ENCODE measurements at places on chromosomes 1 and 21. TPM values are rescaled to one million over a fixed set of nuclear protein-coding genes. Genes with fewer than 3 reads are reported as not detected.

GRCh38 chr1:186849826-186850225 is 21.1 kb downstream of the PLA2G4A start:
- no peak for DNase-seq

DNA sequence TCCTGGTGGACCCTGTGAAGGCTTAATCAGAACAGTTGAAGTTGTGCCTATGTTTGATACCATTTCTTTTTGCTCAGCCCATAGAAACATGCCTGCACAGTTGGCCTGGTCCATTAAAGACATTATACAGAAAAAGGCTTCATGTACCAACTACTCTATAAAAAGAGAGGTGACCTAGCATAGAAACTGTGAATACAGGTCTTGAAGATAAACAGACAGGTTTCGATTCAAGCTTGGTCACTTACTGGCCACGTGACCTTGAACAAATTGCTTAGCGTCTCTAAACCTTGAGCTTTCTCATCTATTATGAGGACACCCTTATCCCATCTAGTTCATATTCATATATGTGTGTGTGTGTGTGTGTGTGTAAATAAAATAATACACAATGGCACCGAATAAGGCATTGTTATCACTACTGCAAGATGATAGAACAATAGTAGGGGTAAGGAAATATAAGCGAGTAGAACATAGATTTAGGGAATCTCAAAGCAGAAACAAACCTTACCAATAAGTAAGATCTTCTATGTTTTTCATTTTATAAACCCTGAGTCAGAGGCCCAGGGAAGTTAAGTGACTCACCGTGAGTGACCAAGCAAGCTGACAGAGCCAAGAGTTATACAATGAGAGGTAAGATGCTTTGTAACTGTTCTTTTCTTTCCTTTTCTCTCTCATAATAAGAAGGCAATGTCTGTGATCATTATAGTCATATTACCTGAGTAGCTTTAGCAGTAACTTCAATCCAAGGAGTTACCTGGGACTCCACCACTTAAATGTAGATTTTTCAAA is 476.8 kb upstream of the DEPDC1 start:
- DNase-seq = no peak

GRCh38 chr1:56979986-56980755 is 14.4 kb upstream of the C8B start:
- no peak for DNase-seq

- DNase-seq = no peak
Observed at GRCh38 chr1:84078842-84079202, 65.2 kb upstream of the PRKACB start.

DNA sequence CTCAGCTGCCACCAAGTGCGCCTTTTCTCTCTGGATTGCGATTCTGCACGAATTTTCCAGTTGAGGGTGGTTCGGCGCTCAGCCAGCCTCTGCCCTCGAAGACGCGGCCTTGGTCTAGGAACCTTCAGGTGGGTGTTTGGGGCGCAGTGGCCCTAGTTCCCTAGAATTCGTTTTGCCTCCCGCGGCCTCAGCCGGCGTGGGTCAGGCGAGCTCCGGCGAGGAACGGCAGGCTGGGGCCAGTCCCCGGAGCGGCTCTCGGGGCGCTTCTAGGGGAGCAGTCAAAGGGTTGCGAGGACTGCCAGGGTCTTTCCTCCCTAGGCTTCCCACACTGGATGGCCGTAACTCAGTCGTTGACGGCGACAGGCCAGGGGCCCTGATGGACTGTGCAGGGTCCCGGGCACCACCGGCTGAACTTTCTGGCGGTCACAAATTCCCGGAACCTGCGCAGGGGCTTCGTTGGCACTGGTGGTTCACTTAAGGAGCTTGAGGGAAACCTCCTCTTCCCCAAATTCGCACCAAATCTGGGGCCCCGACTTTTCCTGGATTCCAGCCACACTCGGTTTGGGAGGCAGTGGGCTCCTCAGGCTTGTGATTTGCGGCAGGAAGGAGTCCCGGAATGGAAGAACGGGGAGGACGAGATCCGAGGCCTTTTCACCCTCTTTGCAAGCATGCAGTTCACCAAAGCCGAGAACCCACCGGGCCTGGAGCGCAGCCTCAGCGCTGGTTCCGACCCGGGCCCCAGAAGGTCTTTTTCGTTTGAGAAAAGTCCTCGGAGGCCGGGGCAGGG is 1.2 kb downstream of the DMBX1 start:
- no peak for DNase-seq

- no peak for DNase-seq
Observed at GRCh38 chr1:1167841-1168450, 5.7 kb upstream of the TTLL10 start.

DNA sequence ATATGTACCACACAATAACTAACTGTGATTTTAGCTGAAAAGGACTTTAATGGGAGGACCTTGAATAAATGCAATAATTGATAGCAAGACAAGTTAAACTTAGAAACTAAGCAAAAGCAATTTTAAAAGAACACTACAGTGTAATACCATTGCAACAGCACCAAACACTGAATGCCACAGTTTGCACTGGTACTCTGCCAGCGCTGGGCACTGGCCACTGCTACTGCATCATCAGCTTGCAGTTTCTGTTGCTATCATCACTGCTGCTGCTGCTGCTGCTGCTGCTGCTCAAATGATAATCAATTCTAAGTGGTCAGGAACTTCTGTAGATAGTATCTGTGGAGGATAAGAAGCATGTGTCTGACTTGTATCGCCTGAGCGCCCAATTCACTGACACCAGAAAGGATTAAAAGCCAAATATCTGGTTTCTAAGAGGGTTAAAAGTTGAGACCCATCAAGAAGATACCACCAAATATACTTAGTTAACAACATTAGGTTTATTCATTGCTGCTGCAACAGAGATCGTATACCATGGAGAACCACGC is 306.9 kb downstream of the LRRC40 start:
- DNase-seq = no peak

- DNase-seq = no peak
Observed at GRCh38 chr1:47517946-47518345, 80.1 kb downstream of the FOXD2 start.

- no peak for DNase-seq
Observed at GRCh38 chr1:43947061-43947873, 517 bp downstream of the IPO13 start.

DNA sequence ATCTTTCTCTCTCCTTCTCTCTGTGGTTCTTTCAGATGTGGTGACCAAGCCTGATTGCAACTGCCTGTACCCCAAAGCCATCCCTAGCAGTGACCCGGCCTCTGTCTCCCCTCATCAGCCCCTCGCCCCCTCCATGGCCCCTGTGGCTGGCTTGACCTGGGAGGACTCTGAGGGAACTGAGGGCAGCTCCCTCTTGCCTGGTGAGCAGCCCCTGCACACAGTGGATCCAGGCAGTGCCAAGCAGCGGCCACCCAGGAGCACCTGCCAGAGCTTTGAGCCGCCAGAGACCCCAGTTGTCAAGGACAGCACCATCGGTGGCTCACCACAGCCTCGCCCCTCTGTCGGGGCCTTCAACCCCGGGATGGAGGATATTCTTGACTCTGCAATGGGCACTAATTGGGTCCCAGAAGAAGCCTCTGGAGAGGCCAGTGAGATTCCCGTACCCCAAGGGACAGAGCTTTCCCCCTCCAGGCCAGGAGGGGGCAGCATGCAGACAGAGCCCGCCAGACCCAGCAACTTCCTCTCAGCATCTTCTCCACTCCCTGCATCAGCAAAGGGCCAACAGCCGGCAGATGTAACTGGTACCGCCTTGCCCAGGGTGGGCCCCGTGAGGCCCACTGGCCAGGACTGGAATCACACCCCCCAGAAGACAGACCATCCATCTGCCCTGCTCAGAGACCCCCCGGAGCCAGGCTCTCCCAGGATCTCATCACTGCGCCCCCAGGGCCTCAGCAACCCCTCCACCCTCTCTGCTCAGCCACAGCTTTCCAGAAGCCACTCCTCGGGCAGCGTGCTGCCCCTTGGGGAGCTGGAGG is 12.7 kb downstream of the CSF1 start:
- DNase-seq = no peak

- peak; percentile 78 for DNase-seq
Observed at GRCh38 chr1:184743062-184743756, 11.4 kb downstream of the EDEM3 start.

GRCh38 chr1:211522804-211523203 is 30.8 kb upstream of the RD3 start:
- no peak for DNase-seq

DNA sequence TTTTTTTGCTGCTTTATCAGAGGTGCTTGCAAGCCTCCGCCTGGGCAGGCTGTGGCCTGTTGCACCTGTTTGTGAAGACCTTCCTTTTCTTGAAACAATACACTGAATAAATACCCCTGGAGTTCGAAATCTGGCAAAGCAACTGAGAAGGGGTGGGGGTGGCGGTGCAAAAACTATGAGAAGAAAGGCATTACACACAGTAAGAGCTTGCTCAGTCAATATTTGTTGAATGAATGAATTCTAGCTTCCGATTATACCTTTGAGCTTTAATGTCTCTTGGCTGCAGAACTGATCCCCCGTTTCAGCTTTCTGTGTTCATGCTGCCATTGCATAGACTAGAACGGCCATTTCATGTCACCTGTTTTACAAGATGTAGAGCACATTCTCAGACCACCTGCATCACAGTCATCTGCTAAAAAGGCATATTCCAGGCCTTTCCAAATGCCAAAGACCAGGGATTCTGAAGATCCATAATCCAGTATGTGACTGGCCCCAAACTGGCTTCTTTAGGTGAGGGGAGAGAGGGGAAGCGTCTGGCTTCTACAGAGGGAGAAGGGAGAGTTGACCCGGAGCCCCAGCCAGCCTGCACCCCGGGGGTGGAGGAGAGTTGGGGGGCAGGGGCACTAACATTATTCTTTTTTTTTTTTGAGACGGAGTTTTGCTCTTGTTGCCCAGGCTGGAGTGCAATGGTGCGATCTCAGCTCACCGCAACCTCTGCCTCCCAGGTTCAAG is 111.5 kb downstream of the ETS2 start:
- no peak for DNase-seq

- no peak for DNase-seq
Observed at GRCh38 chr1:57190898-57191297, 225.1 kb upstream of the C8B start.

GRCh38 chr1:219359126-219359525 is 185.4 kb downstream of the LYPLAL1 start:
- no peak for DNase-seq

- DNase-seq = no peak
Observed at GRCh38 chr1:172917972-172918371, 132.8 kb downstream of the TNFSF18 start.

DNA sequence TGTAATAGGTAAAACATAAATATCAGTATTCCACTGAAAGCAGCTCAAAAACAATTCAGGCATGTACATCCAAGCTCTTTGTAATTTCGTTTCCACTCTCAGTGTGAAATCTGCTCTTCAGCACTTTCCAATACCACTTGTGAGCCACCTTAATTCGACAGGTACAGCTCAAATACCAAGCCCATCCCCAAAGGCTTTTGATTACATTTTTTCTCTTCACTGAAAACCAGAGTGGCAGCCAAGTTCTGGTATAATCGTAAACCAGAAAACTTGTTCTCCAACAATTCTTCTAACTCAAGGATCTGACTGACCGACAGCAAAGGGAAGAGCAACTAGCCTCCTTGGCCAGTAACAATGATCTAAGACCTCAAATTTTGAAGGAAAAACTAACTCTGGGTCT is 36.8 kb downstream of the FBXO42 start:
- DNase-seq = no peak

GRCh38 chr1:28354121-28354520 is 15.4 kb upstream of the PHACTR4 start:
- DNase-seq = no peak

- DNase-seq = peak; percentile 60
Observed at GRCh38 chr21:34889320-34889675, 159.8 kb downstream of the RUNX1 start.

DNA sequence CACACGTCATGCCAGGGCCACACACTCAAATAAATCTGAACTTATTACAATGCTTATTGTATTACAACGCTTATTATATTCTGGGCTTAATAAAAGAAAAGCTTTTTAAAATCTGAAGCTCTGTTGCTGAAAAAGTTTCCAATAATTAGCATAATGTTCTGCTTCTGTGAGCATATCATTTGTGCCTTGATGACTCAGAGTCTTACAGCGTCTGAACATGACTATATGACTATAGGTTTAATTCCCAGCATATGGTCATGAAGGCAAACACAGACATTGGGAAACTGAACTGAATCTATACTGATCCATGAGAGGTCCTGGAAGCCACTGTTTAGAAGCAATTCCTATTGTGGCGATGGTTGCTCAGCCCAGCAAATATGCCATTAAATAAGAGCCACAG is 66.3 kb downstream of the SIM2 start:
- DNase-seq = no peak

GRCh38 chr1:106780806-106781569 is 275.5 kb upstream of the PRMT6 start:
- no peak for DNase-seq

GRCh38 chr1:223177681-223178080 is 34.6 kb upstream of the TLR5 start:
- no peak for DNase-seq

GRCh38 chr1:169360415-169360814 is 7.2 kb downstream of the NME7 start:
- DNase-seq = no peak

DNA sequence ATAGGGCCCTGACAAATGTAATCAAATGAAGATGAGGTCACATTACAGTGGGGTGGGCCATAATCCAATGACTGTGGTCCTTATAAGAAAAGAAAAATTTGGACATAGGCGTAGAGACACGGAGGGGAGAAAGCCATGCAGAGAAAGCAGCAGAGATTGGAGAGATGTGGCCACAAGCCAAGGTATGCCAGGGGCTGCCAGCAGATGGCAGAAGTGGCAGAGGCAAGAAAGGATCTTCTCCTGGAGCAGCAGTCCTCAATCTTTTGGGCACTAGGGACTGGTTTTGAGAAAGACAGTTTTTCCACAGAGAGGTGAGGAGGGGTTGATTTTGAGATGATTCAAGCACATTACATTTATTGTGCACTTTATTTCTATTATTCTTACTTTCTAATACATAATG is 355.1 kb downstream of the NPHP4 start:
- DNase-seq = peak; percentile 22

GRCh38 chr21:37546949-37547614 is 180.5 kb downstream of the DYRK1A start:
- no peak for DNase-seq

GRCh38 chr1:240462277-240462676 is 149.7 kb downstream of the GREM2 start:
- no peak for DNase-seq

Gene TDRD5
- polyA plus RNA-seq = not detected

Gene BARHL2
- polyA plus RNA-seq = not detected

Gene TPTE
- polyA plus RNA-seq = not detected

Gene CFAP45
- polyA plus RNA-seq = 0.52 TPM

Gene CRB1
- polyA plus RNA-seq = 0.38 TPM

Gene PTGFR
- not detected for polyA plus RNA-seq

Gene C1orf116
- polyA plus RNA-seq = not detected

Gene VWA5B1
- 0.11 TPM for polyA plus RNA-seq

Gene GALNT2
- polyA plus RNA-seq = 11.5 TPM

Gene BGLAP
- polyA plus RNA-seq = not detected

Gene OR4F29
- not detected for polyA plus RNA-seq

Gene RXRG
- not detected for polyA plus RNA-seq

Gene S1PR1
- 277 TPM for polyA plus RNA-seq

Gene NBPF19
- 5.6 TPM for polyA plus RNA-seq

Gene FOXD2
- 0.07 TPM for polyA plus RNA-seq

Gene CLCC1
- polyA plus RNA-seq = 17.1 TPM

Measured in CD4-positive, alpha-beta memory T cell (primary cell).